ENCODE measurements at places on chromosomes 5 and 9. TPM values are rescaled to one million over a fixed set of nuclear protein-coding genes. Genes with fewer than 3 reads are reported as not detected.

GRCh38 chr5:41832430-41832829 is 37.8 kb downstream of the OXCT1 start:
- no peak for DNase-seq

Gene FRRS1L
- total RNA-seq, result not detected

Gene JADE2
- 79.9 TPM for total RNA-seq

Gene ZFP37
- 0.76 TPM for total RNA-seq

DNA sequence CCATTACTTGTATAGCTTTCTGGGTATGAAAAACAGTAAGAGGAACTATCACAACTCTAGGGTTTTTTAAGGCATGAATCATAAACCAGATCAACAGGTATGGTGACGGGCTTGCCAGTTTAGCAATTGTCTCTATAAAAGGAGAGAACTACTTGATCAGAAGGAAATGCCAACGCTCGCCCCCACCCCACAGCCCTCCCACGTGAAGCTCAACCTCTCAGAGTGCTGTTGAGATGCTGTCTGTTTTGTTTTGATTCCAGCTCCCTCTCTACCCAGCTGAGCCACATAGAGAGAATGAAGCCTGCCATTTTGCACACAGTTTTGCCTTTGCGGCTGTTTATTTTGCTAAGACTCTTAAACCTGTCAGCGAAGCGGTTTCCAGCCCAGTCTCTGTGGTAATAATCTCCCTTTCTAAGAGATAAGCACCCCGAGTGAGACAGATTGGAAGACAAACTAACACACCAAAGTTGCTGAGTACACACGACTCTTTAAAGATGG is 257.9 kb upstream of the ANKRD55 start:
- no peak for DNase-seq

Gene KCNN2
- total RNA-seq, result not detected

- DNase-seq, result no peak
These were observed at the start of gene CDH6 for GRCh38 chr5:31193591-31194467. TSS of gene CDH6 (plus strand) at chr5:31193686. CDS start at chr5:31267474, 73,788 bp downstream.

- DNase-seq, result no peak
These were observed 73.2 kb downstream of the PIK3R1 start for GRCh38 chr5:68288707-68289134.

DNA sequence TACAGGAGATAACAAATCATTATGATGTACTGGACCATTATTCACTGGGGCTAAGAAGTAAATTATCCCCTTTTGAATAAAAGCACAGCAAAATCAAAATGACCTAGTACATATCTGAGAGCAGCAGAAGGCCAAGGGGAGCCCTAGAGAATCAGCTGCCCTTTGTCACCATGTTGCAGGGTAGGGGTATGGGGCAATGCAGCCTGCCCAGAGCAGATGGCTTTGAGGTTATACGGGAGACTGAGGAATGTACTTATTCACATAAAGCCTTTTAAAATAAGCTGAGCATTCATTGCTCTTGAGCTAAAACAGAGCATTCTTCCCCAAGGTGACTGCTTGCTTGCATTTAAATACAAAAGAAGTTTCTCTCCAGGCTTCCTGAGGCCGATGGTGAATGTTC is 2.6 kb upstream of the TNFAIP8 start:
- no peak for DNase-seq

Gene CNTLN
- total RNA-seq, result 1.5 TPM

DNA sequence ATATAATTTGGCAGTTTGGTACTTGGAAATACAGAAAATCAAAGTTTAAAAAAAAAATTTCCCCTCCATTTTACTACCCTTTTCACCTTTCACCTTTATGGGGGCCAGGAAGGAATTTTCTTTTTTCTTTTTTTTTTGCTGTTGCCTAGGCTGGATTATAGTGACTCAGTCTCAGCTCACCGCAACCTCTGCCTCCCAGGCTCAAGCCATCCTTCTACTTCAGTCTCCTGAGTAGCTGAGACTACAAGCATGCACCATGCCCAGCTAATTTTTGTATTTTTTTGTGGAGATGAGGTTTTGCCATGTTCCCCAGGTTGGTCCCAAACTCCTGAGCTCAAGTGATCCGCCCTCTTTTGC is 9.1 kb downstream of the CHMP5 start:
- no peak for DNase-seq

Gene NME5
- not detected for total RNA-seq

GRCh38 chr5:5521478-5521877 is 99.0 kb downstream of the ICE1 start:
- DNase-seq, result no peak

DNA sequence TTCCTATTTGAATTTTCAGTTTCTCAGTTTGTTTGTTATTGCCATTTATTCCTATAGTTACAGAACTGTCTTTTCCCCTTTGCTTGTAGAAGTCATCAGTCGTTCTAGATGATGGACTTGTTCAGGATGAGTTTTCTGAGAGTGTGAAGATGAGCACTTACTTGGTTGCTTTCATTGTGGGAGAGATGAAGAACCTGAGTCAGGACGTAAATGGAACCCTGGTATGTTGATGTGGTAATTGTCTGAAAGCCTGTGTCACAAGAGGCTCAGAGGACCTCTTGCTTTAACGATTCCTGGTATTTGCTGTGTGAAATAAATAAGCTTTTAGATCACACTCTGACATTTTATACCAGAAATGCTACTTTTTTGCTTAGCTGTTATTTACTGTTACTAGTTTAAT is 50.6 kb downstream of the LNPEP start:
- no peak for DNase-seq

DNA sequence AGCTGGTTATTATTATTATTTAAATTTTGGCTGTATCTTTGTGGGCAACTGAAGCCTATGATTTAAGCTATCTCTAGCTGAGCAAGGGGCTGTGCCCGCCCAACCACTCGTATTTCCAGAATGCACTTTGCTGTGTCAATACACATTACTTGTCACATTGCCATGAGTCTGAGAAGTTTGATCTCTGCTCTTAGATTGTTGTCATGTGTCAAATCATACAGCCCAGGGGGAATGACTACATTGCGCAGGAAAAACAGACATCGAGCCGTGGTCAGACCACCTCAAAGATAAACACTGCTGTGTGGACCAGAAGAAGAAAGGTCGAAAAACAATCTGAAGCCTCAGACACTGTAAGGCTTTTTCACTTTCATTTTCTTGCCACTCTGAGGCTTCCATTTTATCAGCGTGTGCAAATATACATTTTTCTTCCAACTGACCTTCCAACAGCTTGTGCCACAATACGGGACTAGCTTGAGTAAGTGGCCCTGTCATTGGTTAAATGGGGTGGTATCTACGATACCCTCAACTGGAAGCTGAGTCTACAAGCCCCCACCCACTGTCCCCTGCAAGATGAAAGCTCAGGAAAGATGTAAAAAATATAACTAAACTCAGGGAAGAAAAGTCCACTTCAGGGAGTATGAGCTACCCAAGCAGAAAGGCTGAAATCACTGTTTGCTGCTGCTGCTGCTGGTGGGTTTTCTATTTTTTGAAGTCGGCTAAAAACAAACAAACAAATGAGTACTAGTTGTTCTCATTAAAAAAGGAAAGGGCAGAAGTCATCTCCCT is 603.0 kb downstream of the BNC2 start:
- peak; percentile 28 for DNase-seq

Gene SPINK13
- total RNA-seq, result not detected

DNA sequence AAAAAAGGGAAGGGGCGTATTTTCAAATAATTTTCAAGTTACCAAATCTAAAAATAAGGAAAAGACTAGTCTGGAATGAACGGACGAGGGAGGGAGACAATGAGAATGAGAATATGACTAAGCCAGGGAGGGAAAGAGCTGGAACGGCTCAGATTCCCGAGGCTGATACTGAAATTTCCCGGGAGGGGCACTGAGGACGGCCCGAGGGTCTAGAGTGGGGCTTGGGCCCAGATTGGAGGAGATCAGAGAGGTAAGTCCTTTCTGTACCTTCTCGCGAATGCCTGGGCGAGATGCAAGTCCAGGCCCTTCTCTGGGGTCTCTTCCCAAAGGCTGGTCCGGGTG is 3.4 kb upstream of the CCIN start:
- DNase-seq, result no peak

DNA sequence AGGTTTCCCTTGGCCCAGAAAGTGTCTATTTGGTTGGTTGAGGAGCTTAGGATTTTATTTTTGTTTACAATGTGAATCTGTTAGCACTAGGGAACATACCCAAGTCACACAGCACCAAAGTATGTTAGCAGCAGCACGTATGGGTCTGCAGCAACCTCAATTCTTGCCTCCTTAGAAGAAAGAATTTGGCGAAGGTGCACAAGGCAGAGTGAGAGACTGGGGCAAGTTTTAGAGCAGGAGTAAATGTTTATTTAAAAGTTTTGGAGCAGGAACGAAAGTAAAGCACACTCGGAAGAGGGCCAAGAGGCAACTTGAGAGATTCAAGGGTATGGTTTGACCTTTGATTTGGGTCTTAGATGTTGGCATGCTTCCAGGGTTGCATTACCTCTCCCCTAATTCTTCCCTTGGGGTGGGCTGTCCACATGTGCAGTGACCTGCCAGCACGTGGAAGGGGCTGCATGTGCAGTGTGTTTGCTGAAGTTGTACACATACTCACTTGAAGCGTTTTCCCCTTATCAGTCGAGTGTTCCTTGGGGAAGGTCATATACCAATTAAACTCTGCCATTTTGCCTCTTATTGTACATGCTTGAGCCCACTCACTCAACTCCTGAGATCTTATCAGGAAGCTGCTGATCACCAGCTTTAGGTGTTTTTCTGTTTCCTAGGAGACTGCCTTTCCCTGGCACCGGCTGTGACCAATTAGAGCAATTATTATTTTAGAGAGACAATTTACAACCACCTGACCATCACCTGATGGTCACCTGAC is 64.9 kb upstream of the SHC3 start:
- DNase-seq, result no peak
